Stimulated activated effector memory CD8-positive, alpha-beta T cell treated with anti-CD3 and anti-CD28 coated beads, Interleukin-12 subunit alpha, Interleukin-12 subunit beta, amount 100 ng/mL, for 72 hours (primary cell): ENCODE measurements at places on chromosomes 7 and 10.

DNA sequence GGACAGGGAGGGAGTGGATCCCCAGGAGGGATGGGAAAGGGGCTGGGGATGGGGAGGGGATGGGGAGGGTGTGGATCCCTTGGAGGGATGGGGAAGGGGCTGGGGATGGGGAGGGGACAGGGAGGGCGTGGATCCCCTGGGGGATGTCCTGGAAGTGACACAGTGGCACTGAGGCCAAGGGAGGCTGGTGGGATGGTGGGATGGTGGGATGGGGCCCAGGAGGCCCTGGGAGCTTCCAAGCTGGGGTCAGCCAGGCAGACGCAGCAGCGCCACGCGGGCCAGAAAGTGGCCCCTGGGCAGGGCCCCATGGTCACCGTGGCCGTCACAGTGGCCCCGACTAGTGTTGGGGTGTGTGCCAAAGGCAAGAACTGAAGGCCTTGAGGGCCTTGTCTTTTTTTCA is 67.8 kb downstream of the INPP5A start:
- DNase-seq, result no peak

DNA sequence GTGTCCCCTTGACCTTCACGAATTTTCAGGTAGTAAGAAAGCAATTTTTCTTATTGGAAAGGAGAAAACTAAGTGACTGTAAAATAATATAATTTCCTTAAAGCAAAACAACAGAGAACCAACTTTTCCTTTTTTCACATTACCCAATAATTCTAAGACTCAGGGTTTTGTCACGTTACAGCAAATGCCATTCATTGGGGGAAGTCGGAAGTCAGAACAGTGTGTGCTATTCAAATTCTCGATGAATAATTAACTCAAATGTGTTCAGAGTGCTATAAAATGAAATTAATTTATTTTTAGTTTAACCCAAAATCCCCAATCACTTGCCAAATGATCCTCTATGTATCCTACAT is 40.0 kb downstream of the DIP2C start:
- no peak for DNase-seq

- no peak for DNase-seq
Measured at GRCh38 chr7:113504142-113504541, 385.8 kb upstream of the SMIM30 start.

- no peak for DNase-seq
Measured at GRCh38 chr10:124097883-124098282, 4.5 kb upstream of the CHST15 start.

- DNase-seq, result no peak
Measured at GRCh38 chr7:123935436-123936381, 10.7 kb downstream of the SPAM1 start.

DNA sequence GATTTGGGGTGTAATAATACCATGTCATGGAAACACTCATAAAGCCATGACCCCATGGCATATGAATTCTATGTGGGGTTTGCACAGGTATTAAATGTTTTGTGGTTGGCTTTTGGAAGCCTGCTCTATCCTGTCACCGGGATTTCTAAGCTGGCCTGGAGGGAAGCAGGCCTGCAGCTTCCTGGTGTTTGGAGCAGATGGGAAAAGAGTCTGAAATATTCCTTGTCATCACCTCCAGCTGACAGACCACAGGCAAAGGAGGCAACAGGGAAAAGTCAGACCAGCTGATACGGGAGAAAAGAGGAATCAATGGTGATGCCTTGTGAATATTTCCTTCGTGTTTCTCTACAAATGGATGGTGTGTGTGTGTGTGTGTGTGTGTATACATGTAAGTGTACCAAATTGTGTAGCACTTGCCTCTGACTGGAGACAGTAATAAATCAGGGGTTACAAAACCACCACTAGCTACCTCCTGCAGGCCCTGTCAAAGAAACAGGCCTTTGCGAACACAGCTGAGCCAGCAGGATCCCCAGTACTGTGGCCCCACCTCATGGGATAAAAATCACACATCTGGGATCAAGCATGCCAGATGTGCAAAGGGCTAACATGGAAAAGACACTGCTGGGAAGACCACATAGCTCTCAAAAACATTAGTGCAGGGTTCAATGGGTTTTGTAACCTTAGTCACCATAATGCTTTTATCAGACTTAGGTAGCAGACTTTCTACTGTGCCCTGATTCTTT is 120.8 kb upstream of the HPS1 start:
- no peak for DNase-seq

- no peak for DNase-seq
Measured at GRCh38 chr7:151374726-151375125, 33.1 kb downstream of the NUB1 start.

DNA sequence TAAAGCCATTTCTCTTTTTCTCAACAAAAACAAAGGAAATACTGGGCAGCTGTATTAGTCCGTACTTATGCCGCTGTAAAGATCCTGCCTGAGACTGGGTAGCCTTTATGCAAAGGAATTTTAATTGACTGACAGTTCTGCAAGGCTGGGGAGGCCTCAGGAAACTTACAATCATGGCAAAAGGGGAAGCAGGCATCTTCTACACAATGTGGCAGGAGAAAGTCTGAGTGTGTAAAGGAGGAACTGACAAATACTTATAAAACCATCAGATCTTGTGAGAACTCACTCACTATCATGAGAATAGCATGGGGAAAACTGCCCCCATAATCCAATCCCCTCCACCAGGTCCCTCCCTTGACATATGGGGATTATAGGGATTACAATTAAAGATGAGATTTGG is 264.3 kb downstream of the SEMA3A start:
- no peak for DNase-seq

- DNase-seq, result no peak
Measured at GRCh38 chr10:113907166-113907565, 52.7 kb downstream of the NHLRC2 start.

DNA sequence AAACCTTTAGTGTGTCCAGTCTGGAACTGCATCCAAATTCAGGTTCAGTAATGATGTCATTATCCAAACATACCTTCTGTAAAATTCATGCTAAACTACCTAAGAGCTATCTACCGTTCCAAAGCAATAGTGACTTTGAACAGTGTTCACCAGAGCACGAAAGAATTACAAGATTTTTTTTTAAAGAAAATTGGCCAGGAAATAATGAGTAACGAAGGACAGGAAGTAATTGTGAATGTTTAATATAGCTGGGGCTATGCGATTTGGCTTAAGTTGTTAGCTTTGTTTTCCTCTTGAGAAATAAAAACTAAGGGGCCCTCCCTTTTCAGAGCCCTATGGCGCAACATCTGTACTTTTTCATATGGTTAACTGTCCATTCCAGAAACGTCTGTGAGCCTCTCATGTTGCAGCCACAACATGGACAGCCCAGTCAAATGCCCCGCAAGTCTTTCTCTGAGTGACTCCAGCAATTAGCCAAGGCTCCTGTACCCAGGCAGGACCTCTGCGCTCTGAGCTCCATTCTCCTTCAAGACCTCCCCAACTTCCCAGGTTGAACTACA is 694 bp upstream of the FAS start:
- no peak for DNase-seq

- DNase-seq, result no peak
Measured at GRCh38 chr7:32477649-32477980, 12.6 kb downstream of the LSM5 start.

GRCh38 chr10:85177767-85178166 is 849.4 kb downstream of the CCSER2 start:
- DNase-seq, result no peak

DNA sequence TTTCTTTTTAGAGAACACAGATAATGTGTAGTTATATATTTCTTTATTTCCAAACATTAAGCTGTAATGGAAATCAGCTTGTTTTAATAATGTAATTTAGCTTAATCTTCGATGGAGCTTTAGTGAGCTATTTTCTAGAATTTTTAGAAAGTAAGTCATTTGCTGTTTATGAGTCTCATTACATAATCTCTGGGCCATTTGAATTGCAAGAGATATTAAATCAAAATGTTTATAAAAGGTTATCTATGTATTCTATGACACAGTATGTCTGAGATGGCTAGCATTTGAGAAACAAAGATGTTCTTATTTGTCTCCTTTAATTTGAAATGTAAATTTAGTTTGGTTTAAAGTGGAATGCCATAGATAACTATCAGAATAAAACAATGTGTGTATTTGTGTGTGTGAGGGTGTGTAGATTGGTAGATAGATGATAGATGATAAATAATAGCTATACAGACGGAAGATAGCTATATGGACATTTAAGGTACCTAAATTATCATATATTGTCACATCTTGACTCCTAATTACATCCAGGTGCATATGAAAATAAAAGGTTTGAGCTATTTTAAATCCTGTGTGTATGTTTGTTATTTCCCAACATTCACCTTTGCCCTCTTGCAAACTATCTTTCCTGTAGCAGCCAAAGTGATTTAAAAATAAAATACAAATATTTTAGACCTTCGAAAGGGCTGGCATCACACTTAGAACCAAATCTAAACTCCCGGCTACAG is 478.0 kb upstream of the KLF6 start:
- DNase-seq, result no peak

- DNase-seq, result no peak
Measured at GRCh38 chr10:72563327-72563932, 62.4 kb downstream of the MICU1 start.

GRCh38 chr10:88541116-88541626 is 41.9 kb downstream of the RNLS start:
- DNase-seq, result no peak

DNA sequence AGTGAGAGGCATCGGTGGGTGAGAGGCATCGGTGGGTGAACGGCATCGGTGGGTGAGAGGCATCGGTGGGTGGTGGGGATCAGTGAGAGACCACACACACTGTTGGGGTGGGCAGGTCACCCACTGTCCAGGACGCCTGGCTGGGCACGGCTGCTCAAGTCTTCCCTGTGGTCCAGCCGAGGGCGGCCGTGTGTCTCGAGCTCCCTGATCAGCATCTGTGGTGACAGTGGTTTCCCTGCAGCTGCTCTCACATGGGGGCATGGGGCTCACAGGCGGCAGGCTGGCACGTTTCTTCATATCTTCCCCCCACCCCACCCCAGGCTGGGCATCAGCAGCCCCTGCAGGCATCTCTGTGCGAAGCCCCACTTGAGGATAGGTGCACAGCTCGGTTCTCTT is 78.2 kb downstream of the NKX6-2 start:
- no peak for DNase-seq

DNA sequence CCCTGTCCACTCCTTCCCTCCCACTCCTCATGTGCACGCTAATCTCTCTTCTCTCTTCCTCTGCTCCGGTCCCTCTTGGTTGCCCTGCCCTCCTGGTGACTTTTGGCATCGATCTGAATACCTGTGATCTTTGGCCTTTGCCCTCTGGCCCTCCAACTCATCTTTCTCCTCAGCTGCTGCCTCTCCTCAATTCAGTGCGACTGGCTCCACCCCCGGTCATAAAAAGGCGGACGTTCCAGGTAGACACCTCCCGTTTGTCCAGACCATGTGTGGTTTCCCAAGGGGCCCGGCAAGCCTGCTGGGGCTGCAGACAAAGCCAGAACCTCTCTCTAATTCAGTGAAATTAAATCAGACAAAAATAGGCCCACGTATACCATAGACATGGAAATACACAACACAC is 96.8 kb downstream of the COL13A1 start:
- no peak for DNase-seq

DNA sequence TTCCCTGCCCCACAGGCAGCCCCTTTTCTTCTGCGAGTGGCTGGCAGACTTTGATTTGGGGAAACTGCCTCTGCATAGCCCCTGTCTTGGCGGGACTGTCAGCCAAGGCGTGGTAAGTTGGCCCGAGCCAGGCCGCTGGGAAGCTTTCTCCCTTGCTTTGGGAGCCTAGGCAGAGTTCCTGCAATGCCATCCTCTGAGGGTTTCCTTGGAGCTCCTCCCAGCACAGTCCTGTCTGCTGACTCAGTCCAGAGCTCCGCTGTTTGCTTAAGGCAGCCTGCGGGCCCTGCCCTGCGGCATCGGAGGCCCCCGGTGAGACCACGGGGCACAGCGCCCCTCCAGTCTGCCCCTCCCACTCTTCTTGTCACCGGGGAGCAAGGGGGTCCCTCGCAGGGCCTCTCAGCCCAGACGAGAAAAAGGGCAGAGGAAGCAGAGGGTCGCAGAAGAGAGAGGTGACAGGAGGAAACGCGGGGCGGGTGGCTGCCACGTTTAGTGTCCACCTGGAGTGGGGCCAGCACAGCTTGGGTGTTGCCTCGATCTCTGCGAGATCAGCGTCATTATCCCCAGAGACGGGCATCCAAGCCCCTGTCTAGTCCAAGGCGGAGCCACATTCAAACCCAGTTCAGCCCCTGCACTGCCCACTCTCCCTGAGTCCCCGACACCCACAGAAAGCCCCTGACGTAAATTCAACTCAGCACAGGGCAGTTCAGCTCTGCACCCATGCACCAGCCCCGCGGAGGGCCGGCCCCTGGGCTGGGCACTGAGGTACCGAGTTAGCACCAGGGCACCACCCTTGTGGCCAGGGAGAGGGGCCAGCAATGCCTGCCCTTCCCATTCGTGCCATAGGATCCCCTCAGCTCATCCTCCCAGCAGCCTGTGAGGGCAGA is 59.0 kb upstream of the CHST15 start:
- DNase-seq, result no peak

DNA sequence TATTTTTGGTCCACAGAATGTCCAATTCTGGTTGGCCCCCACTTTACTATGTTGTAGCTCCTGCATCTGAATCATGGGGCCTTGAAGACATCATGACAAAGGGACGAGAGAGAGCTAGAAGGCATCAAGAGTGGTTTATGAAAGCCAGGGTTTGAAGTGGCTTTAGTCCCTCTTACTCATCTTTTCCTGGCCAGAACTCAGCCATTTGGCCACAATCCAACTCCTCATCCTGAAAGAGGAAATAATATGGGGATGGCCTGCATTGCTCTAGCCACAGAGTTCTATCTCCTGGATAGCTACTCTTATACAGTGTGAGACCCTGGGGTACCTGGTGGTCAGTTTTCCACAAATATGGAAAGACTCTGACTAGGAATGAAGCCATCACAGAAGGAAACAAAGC is 418.9 kb downstream of the XPNPEP1 start:
- no peak for DNase-seq

GRCh38 chr10:118241229-118242137 is 100.6 kb downstream of the FAM204A start:
- peak; percentile 48 for DNase-seq

DNA sequence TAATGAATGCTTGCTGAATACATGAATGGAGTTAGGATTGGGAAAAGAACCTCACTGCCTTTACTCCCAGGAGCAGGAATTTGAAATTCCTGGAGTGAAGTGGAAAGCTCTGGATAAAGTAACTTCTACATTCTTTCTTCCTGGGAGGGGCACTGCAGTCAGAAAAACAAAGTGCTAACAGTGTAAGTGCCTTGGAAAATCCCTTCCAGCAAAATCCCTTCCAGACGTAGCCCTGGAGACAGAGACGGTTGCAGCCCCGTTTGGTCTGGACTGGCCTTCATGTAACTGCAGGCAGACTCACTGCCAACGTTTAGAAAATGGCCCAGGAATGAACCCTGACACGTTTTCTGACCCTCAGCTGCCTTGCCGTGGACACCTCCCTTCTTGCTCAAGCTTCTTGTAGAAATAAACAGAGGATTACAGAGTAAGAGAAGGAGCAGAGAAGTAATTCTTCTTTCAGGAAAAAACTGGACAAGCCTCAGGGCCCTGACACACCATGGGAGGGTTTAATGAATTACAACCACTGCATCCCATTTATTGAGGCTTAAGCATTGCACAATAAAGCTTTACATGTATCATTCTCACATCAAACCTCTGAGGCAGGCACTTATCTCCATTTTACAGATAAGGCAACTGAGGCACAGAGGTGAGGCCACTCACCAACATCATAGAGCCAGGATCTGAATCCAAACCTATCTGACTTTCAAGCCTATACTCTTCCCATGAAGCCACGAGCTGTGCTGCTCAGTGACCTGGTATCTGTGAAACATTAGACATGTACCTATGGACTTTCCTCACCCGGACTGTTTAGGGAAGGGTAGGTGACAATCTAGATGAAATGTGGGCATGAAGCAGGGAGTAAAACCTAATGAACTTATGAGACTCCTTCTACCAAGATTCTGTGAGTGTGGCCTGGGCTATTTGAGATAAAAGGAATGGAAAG is 7.8 kb downstream of the ITPRIP start:
- DNase-seq, result no peak
